ENCODE measurements at places on chromosomes 3 and 15. TPM values are rescaled to one million over a fixed set of nuclear protein-coding genes. Genes with fewer than 3 reads are reported as not detected.

DNA sequence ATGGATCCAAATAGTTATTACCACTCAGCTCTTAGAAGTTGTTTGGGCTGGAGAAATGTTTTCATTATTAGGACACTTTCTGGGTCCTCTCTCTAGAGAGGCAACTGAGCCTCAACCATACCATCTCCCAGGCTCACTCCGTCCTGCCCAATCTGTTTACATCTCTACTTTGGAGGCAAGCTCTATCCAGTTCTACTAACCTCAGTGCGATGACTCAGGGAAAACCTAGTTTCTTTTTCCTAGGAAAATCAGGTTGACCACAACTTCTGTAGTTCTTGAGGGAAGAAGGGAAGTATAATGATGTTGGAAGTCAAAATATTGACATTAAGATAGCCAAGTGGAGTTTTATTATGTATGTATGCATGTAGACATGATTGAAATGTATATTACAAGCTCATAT lies 40.4 kb downstream of the LPP start:
- peak; percentile 93 for DNase-seq

AMOTL2 gene
- total RNA-seq, result 71.9 TPM

- no peak for DNase-seq
These were observed 34.9 kb downstream of the RNU5B-1 start for GRCh38 chr15:65339416-65339815.

- DNase-seq, result no peak
These were observed 36.8 kb downstream of the ADCY5 start for GRCh38 chr3:123412076-123412475.

DNA sequence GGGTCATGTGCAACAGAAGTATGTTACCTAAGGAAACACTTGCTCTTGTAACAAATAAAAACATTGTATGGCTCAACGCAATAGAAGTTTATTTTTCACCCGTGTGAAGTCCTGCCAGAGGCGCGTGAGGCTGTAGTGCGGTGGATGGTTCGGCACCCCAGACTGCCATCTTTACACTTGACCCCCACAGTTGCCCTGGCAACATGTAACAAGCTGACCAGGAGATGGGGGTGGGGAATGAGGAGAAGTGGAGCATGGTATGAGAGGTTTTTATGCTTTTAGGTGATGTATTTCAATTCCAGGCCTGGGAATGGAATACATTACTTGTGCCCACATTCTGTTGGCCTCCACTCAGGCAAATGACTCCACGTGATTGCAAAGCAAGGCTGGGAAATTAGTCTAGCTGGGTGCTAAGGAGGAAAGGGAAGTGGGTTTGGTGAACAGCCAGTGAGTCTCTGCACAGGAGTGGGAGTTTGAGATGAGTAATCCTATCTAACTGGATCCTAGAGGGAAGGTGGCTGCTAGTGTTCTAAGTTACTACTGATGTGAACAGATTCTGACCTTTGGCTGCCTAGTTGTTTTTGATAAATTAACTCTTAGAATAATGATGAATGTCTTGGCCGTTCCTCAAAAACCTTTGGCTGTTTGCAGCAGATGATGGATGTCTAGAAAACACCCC lies 33.8 kb upstream of the GREM1 start:
- peak; percentile 99 for DNase-seq

DNA sequence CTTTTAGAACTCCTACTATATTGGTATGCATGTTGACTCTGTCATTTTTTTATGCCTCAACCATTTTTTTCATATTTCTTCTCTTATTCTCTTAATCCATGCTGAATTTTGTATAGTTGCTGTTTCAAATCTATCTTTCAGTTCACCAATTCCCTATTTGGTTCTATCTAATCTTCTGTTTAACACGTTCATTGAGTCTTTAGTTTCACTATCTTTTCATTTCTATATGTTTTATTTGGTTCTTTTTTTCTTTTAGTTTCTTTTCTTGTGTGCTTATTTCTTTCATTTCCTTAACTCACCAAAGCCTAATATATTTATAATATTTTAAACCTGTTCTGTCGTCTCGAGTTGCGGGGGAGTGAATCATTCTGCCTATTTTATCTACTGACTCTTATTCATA lies 8.0 kb downstream of the AQP9 start:
- no peak for DNase-seq

DPPA4 gene
- total RNA-seq, result not detected

GRCh38 chr3:110343945-110344344 lies 727.7 kb upstream of the NECTIN3 start:
- DNase-seq, result peak; percentile 70

DNA sequence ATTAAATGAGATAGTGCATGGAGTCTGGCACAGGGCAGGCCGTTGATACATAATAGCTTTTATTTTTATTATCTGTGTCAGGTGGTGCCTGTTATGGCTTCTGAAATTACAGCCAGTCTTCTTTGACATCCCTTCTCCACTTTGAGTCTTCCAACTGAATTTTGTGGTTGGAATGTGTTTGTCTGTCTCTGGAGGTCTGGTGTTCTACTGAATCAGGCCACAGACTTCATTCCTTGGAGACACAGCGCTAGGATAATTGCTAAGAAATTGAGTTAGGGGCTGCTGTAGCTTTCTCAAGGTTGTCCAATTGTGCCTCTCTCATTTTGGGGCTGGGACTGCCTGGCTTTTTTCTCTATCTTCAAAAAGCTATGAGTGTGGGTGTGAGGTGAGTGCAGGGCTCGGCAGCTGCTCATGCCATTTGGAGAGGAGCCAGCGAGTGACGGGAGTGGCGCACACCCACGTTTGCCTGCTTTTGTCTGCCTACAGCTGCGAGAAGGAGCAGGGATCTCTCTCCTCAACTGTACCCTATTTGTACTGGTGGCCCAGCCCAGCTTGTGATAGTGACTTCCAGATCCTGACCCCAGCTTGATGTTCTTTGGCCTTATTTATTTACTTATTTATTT lies 49.8 kb upstream of the SYN2 start:
- DNase-seq, result no peak

LDHAL6B gene
- not detected for total RNA-seq

- DNase-seq, result no peak
These were observed 345.7 kb downstream of the CNTN3 start for GRCh38 chr3:74268753-74269152.

- DNase-seq, result no peak
These were observed 66.5 kb upstream of the DAZL start for GRCh38 chr3:16671690-16672089.

ATP8B4 gene
- total RNA-seq, result 0.89 TPM

SEC62 gene
- total RNA-seq, result 33.0 TPM

GRCh38 chr3:150790629-150791028 lies 27.7 kb upstream of the SIAH2 start:
- DNase-seq, result no peak

- no peak for DNase-seq
These were observed 39.6 kb downstream of the SSUH2 start for GRCh38 chr3:8604988-8605387.

CYP11A1 gene
- 0.10 TPM for total RNA-seq

OSTN gene
- not detected for total RNA-seq

ALDH1A2 gene
- total RNA-seq, result not detected

P2RY1 gene
- 0.02 TPM for total RNA-seq

DNA sequence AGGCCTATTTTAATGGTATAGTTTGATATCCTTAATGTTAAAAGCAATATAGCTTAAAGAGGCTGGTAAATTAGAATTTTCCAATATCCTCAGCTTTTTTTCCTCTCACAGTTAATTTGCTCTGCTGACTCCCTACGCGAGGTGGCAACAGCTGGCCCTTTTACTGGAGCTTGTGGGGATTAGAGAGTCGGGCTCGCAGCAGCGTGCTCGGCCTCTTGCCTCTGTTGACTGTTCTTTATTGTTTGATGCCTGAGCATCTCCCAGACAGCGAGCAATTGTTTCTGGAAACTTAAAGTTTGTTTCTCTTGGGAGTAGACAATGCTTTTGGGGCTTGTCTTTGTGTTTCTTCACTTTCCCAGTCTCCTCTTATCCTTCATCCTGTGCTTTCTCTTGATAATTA lies 80.8 kb downstream of the OPA1 start:
- no peak for DNase-seq

Data from M059J (cell line).